ENCODE measurements at places on chromosomes 16 and 17. TPM values are rescaled to one million over a fixed set of nuclear protein-coding genes. Genes with fewer than 3 reads are reported as not detected.
A peak's percentile ranks its signal among the peaks of the same experiment; 100 is the strongest.

GRCh38 chr16:2520097-2520783, at the start of gene AMDHD2:
AMDHD2 (plus strand) TSS chr16:2520371; CDS start chr16:2520459, 88 bp downstream.
- peak within 1 kb of the TSS; percentile 76 for H3K27ac ChIP-seq
- H3K4me3 ChIP-seq: peak within 1 kb of the TSS; percentile 36
- no peaks in the 10 kb centered on the region for H3K27me3 ChIP-seq
- peaks cover 23% of the 10 kb centered on the region for H3K36me3 ChIP-seq
- DNase-seq: peak; percentile 97

DNA sequence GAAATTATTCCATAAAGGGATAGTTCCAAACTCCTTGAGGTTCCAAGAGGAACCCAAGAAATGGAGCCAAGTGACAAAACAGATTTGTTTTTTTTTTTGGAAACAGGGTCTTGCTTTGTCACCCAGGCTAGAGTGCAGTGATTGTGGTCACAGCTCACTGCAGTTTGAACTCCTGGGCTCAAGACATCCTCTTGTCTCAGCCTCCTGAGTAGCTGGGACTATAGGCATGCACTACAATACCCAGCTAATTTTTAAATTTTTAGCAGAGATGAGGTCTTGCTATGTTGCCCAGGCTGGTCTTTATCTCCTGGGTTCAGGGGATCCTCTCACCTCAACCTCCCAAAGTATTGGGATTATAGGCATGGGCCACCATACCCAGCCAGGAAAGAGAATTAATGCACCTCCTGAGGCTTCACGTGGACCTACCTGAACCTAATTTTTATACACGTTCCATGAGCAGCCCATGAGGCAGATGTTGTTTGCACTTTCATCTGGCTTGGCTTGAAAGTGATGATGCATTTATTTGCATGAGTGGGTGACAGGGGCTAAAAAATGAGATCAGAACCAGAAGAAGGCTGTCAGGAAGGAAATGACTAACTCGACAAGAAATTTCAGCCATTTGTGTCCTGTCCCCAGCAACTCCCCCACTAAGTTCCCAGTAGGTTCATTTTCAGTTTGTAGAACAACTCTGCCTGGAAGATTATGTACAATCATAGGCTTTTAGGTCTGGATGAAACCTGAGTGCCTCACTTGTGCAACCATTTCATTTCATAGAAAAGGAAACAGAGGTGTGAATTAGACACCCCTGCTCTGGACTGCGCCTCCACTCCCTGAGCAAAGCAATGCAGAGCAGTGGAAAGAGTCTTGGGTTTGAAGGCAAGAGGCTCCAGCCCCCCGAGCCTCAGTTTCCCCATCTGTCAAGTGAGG, 10.3 kb upstream of the IRF8 start:
- H3K27ac ChIP-seq: peak overlapping the region; percentile 69
- DNase-seq: peak; percentile 52
- no peaks in the 10 kb centered on the region for H3K36me3 ChIP-seq

- peaks cover 7% of the 10 kb centered on the region for H3K27me3 ChIP-seq
- H3K36me3 ChIP-seq: no peaks in the 10 kb centered on the region
- H3K4me3 ChIP-seq: no peak overlapping the region
- H3K4me1 ChIP-seq: no peaks in the 10 kb centered on the region
Measured at GRCh38 chr17:6823011-6823442, 8.5 kb downstream of the TEKT1 start.

- no peak for DNase-seq
- H3K27ac ChIP-seq: no peak overlapping the region
- peaks cover 31% of the 10 kb centered on the region for H3K4me1 ChIP-seq
- peaks cover 14% of the 10 kb centered on the region for H3K36me3 ChIP-seq
- no peak overlapping the region for H3K4me3 ChIP-seq
- H3K27me3 ChIP-seq: no peaks in the 10 kb centered on the region
Measured at GRCh38 chr16:84585886-84586285, 32.0 kb downstream of the COTL1 start.

GRCh38 chr17:27354491-27355081, 60.7 kb downstream of the WSB1 start:
- no peak for DNase-seq
- peaks cover 18% of the 10 kb centered on the region for H3K4me1 ChIP-seq
- H3K4me3 ChIP-seq: no peak overlapping the region
- H3K27ac ChIP-seq: peak overlapping the region; percentile 80
- no peaks in the 10 kb centered on the region for H3K36me3 ChIP-seq

DNA sequence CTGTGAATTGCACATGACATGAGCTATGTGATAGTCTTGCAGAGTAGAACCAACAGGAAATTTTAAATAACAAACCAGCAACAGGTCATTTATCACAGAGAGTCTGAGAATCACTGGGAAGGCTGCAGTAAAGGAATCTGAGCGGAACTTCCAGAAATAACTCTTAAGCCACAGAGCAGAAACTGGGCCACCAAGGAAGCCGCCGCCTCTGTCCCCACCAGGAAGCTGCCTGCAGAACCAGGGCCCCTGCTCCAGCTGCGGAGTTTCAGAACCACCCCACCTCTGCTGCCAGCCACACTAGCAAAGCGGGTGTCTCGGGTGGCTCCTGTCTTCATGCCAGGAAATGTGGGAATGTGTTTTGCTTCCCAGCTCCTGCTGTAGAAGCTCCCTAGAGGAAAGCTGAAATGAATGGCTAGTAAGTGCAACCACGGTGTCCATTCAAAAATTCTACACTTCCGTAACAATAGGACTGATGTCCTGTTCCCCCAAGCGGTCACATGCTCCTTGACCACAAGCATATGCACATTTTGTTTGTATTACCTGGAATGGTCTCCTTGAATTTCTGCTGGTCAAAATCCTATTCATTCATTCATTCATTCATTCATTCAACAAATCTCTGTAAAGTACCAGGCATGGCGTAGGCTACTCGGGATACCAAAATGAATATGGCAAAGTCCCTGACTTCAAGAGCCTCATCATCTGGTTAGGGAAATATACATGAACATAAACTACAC, 7.7 kb upstream of the ITPRIPL2 start:
- H3K4me1 ChIP-seq: no peaks in the 10 kb centered on the region
- no peak for DNase-seq
- H3K27me3 ChIP-seq: no peaks in the 10 kb centered on the region

The ATP2C2 gene
- total RNA-seq: not detected

The ZNF385C gene
- total RNA-seq: not detected

The IGSF6 gene
- total RNA-seq: 2.6 TPM

DNA sequence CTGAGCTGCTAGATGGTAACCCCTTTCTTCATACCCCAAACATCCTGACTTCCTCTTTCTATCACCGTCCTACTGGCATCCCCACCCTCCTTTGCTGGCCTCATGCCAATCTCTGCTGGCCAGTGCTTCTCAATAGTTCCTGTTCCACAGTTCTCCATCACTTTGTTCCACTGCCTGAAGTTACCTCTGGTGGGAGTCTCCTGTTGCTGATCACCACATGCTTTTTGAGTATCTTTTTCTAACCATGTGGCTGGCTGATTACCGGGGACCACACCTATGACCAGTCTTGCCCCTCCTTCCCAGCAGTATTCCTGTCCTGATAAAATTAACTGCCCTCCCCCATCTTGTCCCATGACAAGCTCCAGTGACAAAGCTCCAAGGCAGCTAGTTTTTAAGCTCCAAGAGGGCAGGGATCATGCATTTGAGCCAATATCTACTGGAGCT, 380.4 kb upstream of the CCL2 start:
- H3K4me3 ChIP-seq: no peak overlapping the region
- DNase-seq: no peak
- H3K27ac ChIP-seq: no peak overlapping the region
- no peaks in the 10 kb centered on the region for H3K4me1 ChIP-seq
- H3K27me3 ChIP-seq: no peaks in the 10 kb centered on the region

- H3K27me3 ChIP-seq: no peaks in the 10 kb centered on the region
- no peak overlapping the region for H3K4me3 ChIP-seq
- no peaks in the 10 kb centered on the region for H3K36me3 ChIP-seq
- no peak for DNase-seq
Measured at GRCh38 chr17:35988164-35988563, 1.6 kb upstream of the CCL14 start.

GRCh38 chr16:88941913-88942909, 34.8 kb downstream of the CBFA2T3 start:
- peak; percentile 50 for DNase-seq
- H3K4me1 ChIP-seq: peaks cover 49% of the 10 kb centered on the region
- H3K4me3 ChIP-seq: no peak overlapping the region

- H3K4me3 ChIP-seq: peak overlapping the region; percentile 46
- DNase-seq: no peak
- no peaks in the 10 kb centered on the region for H3K27me3 ChIP-seq
- H3K27ac ChIP-seq: no peak overlapping the region
Measured at GRCh38 chr17:62704381-62704971, 77.0 kb downstream of the MRC2 start.

DNA sequence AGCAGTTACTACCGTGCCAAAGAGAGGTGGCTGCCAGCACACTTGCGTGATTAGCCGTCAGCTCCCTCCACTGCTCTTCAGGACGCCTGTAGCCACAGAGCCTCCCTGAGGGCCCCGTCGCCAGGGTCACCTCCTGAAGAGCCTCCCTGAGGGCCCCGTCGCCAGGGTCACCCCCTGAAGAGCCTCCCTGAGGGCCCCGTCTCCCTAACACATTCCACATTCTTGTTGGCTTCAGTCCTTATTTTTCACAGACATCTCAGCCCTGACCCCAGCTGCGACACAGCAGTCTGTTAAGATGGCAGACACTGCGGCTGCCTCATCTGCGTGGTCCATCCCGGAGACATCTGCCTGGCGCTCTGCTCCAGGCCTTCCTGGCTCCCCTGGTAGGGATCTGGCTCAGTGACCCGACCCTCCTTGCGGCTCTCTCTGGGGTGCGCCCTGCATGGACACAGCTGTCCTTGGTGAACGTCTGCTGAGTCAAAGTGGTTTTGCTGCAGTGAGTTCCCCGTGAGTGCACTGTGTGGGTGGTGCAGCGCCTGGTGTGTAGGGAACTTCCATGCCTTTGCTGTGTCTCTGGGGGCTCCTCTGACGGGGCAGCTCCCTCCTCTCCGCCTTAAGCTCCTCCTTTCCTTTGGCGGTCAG, 11.4 kb downstream of the ACSF3 start:
- no peak overlapping the region for H3K4me3 ChIP-seq
- no peak overlapping the region for H3K27ac ChIP-seq
- H3K27me3 ChIP-seq: no peaks in the 10 kb centered on the region
- peaks cover 6% of the 10 kb centered on the region for H3K4me1 ChIP-seq

- no peak overlapping the region for H3K27ac ChIP-seq
- H3K36me3 ChIP-seq: no peaks in the 10 kb centered on the region
- H3K4me3 ChIP-seq: no peak overlapping the region
Measured at GRCh38 chr16:9763505-9763904, 418.7 kb downstream of the GRIN2A start.

- H3K4me1 ChIP-seq: no peaks in the 10 kb centered on the region
- H3K4me3 ChIP-seq: no peak overlapping the region
- H3K27me3 ChIP-seq: no peaks in the 10 kb centered on the region
- H3K27ac ChIP-seq: no peak overlapping the region
Measured at GRCh38 chr16:86598607-86599565, 20.5 kb downstream of the FOXL1 start.

DNA sequence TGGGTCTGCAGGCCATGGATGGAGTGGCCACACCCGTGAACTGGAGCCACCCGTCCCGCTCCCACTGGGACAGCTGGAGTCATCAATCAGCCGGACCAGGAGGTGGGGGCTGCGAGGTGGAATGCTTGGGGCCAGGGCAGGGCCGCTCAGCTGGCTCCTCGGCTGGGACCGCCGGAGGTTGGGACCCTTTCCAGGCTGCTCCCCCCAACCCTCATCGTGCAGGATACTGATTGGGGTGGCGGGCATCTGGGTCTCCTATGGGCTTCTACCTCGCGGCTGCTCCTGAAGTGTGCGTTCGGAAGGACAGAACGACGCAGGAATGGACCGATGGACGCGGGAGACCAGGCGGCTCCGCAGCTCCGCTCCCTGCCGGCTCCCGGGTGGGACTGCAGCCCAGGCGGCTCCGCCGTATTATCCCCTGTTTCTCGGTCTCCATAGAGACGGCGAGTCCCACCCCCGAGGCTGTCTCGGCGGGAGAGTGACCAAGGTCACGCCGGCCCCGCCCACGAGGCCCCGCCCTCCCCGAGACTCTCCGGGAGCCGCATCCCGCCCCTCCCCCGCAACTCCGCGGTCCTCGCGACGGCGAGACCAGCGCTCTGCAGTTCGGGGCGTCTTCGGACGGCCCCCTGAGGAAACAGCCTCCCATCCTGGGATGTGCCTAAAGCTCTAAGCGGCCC, at the start of gene TPPP3:
Gene TPPP3, minus strand, starts transcription at position 388 of the 677 bp plus-strand sequence. CDS start 2,387 bp downstream, outside the sequence.
- H3K27ac ChIP-seq: no peak within 1 kb of the TSS
- H3K4me1 ChIP-seq: peaks cover 54% of the 10 kb centered on the region
- no peaks in the 10 kb centered on the region for H3K36me3 ChIP-seq

The CHST6 gene
- total RNA-seq: not detected

The ARHGAP27 gene
- 125 TPM for total RNA-seq

The SRL gene
- not detected for total RNA-seq

The TENT4B gene
- total RNA-seq: 48.7 TPM

DNA sequence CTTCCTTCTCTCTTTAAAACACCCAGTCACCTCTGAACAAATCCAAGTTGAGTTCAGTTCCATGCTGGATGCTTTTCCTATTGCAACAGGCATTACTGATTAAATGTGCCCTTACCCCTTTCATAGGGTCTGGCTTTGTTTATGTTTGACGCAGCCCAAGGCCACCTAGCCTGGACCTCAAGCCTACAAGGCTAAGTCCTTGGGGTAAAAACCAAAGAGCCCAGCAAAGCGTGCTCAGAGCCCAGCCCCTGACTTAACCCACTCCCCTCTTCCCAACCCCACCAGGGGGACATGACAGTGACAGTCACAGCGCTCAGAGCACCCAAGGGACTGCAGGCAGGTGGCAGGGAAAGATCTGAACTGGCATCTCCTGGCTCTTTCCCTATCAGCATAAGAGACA, 200.6 kb downstream of the XYLT1 start:
- no peaks in the 10 kb centered on the region for H3K36me3 ChIP-seq
- no peaks in the 10 kb centered on the region for H3K27me3 ChIP-seq
- H3K27ac ChIP-seq: no peak overlapping the region
- DNase-seq: no peak
- H3K4me3 ChIP-seq: no peak overlapping the region
- peaks cover 24% of the 10 kb centered on the region for H3K4me1 ChIP-seq

The CCL3 gene
- total RNA-seq: 547 TPM

The ITGA2B gene
- total RNA-seq: 32.6 TPM

DNA sequence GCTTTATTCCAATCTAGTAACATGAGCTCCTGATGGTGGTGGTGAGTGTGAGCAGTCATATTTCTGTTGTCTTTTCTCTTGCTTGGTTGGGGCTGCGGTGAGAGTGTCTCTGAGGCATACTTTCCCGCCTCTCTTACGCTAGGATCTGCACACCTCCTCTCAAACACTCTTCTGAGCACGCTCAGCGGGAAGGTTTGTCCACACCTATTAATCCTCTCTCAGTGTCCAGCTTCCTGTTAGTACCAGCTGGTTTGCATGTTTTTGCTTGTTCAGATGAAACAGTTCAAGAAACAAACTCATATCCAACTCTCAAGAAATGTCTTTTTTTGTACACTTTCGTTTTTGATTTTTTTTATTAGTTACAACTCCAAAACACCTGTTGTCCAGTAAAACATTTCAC, 89.5 kb downstream of the CCDC182 start:
- DNase-seq: no peak
- H3K4me3 ChIP-seq: no peak overlapping the region
- H3K27ac ChIP-seq: no peak overlapping the region
- H3K36me3 ChIP-seq: no peaks in the 10 kb centered on the region
- no peaks in the 10 kb centered on the region for H3K27me3 ChIP-seq
